Adrenal gland (tissue), 19 donors: ENCODE measurements at places on chromosomes 7 and 10. TPM values are rescaled to one million over a fixed set of nuclear protein-coding genes. Genes with fewer than 3 reads are reported as not detected.
A peak's percentile ranks its signal among the peaks of the same experiment; 100 is the strongest.

DNA sequence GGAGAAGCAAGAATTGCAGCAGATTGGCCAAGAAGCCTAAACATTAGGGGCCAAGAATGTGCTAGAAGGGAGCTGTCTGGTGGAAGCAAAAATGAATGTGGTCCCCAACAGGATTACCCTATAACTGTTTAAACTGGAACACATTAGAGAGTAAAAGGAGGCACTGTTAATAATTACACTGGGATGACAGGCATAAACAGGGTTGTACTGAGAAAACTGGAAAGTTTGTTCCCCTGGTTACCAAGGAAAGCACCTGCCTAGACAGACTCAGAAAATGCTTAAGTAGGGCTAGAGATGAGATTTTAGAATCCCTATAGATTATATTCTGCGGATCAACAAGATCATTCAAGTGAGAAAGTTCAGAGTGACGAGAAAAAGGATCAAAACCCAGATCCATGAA, 100.8 kb downstream of the CTTNBP2 start:
- H3K4me1 ChIP-seq, result no peaks in the 10 kb centered on the region
- H3K27me3 ChIP-seq, result no peaks in the 10 kb centered on the region
- no peaks in the 10 kb centered on the region for H3K36me3 ChIP-seq
- no peak overlapping the region for H3K27ac ChIP-seq

DNA sequence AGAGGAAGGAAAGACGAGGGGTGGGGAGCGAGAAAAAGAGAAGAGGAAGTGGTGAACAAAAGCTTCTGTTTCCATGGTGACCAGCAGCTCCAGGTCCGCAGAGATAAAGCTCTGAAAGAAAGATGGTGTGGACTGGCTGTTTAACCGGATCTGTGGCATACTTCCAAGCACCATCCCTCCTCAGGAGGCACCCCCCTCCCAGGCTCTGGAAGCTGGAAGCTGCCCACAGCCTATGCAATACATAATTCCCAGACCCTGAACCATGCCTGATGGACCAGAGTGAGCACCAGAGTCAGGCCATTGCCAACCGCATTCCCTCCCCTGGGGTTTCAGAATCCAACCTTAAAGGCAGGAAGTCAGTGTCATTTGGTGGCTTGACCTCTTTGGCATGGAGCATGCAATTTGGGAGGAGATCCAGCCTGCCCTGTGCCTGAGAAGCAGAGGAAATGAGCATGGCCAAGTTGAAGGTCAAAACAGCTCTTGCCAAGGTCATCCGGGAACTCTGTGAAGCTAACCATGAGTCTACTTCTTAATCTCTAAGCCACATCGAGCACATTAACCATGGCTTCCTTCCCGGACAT, 22.2 kb upstream of the CPXM2 start:
- H3K4me1 ChIP-seq, result no peaks in the 10 kb centered on the region
- H3K27ac ChIP-seq, result no peak overlapping the region
- peaks cover 2% of the 10 kb centered on the region for H3K27me3 ChIP-seq
- H3K36me3 ChIP-seq, result no peaks in the 10 kb centered on the region
- peak; percentile 57 for DNase-seq
- no peak overlapping the region for H3K4me3 ChIP-seq

DNA sequence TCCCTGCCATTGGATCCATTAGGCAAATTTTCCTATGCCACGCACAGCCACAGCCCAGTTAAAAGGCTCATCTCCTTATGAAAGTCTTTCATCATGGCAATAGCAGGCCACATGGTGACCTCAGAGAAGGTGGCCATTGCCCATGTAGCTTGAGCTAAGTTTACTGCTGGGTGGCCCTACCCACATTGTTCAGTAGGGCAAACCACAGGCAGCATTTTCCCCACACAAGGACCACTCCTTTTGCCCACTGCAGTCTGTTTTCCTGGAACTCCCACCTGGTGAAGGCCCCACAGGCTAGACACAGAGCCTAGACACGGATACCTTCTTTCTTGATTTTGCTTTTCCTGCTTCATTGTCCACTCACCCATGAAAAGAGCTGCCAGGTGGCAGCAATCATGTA, 101.5 kb upstream of the NPVF start:
- H3K27ac ChIP-seq, result no peak overlapping the region
- no peaks in the 10 kb centered on the region for H3K36me3 ChIP-seq
- no peaks in the 10 kb centered on the region for H3K27me3 ChIP-seq
- DNase-seq, result no peak

DNA sequence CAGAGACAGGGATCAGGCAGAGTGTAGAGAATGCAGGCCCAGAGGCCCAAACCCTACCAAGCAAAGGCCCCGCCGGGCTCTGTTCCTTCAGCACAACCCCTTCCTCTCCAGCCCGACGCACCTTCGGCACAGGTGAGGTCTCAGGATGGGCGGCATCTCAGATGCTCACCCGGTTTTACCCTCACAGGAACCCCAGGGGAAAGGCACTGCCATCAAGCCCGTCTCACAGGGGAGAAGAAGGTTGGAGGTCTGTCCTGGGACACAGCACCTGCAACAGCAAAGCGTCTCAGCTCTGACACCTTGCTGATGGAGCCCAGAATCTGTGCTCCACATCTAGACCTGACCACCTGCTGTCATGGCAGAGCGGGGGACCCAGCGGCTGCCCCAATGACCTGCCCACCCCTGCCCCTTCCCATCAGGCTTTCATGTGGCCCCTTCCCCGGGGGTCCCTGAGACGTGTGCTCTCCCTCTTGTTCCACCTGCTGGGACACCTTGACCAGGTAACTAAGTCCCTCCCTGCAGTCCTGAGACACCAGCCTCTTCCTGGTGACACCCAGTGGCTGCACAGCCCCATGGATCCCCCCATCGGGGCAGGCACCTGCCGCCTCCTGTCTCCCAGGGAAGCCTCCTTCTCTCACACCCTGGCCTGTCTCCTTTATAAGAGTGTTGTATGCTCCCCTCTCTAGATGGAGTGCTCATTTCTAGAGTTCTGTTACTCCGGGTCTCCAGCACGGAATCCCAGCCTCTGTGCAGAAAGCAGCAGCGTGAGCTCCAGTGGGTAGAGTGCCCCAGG, 315.6 kb downstream of the DNAJB6 start:
- no peak overlapping the region for H3K4me3 ChIP-seq
- H3K36me3 ChIP-seq, result no peaks in the 10 kb centered on the region
- DNase-seq, result no peak
- no peaks in the 10 kb centered on the region for H3K27me3 ChIP-seq

DNA sequence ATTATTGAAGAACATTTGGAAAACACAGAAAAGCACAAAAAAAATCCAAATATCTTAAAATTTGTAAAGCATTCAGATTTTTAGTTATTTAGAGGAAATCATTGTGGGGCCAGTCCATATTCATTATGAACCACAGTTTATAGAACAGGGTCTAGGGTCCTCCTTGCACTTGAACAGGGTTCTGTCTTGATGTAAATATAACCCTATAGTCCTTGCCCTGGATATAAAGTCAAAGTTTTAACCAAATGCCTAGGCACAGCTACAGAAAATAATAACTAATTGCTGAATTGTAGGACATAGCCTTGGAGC, 25.6 kb downstream of the CASP7 start:
- H3K4me1 ChIP-seq, result no peaks in the 10 kb centered on the region
- no peak overlapping the region for H3K27ac ChIP-seq
- no peaks in the 10 kb centered on the region for H3K27me3 ChIP-seq
- DNase-seq, result no peak
- no peaks in the 10 kb centered on the region for H3K36me3 ChIP-seq

The WEE2 gene
- total RNA-seq, result not detected
